ENCODE measurements at places on chromosomes 11 and 22.

DNA sequence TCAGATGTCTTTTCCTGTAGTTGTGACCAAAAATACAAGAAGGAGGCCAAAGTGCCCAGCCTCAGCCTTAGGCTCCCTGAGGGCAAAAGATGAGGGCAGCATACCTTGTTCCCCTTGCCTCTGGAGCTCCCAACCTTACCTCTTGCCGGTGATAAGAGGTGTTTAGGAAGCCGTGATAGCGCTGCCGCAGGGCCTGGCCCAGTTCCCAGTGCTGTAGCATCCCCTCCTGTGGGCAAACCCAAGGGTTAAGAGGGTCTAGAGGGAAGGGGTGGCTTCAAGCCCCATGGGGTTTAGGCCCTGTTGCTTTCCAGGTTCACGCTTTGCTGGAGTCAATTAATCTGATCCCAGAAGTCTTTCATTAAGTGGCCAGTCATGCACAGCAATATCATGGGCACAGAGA, 1.1 kb downstream of the ACP2 start:
- DNase-seq = no peak

DNA sequence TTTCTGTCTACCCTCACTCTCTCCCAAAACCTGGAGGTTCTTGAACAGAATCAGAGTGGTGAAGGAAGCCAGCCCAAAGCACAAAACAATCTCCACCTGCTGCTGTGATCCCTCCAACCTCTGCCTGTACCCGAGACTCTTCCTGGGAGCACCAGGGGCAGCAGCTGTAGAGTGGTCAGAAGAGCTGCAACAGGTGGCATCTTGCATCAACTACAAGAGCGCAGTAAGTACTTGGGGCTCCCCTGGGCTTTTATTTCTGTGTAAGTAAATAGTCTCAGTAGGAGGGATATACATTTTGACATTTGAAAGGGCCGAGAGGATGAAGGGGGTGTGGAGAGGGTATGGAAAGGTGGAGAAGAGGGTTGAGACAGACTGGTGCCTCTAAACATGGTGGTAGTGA, 8.3 kb upstream of the UBQLNL start:
- no peak for DNase-seq

DNA sequence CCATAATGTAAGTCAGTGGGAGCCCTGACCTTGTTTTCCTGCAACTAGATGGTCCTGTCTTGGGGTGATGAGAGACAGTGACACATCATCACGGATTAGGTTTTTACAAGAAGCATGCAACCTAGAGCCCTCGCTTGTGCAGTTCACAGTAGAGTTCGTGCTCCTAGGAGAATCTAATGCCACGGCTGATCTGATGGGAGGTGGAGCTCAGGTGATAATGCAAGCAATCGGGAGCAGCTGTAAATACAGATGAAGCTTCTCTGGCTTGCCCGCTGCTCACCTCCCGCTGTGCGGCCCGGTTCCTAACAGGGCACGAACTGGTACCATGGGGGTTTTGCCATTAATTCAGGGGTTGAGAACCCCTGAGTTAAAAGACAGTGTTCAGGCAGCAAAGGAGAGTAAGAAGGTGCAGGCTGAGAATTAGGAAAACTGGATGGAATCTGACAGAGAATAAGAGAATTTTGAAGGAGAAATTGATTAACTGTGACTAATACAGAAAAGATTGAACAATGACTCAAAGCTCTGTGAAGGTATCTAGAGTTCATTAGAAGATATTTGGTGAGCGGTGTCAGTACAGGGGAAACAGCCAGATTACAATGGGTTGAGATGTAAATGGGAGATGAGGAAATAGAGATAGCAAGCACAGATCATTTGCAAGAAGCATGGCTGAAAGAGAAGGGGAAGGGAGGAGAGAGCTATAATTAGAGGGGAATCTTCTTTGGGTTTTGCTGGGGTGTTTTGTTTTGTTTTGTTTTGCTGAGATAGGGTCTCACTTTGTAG, 21.0 kb downstream of the WEE1 start:
- no peak for DNase-seq

- DNase-seq = no peak
Observed at GRCh38 chr22:44496844-44497217, 1.2 kb downstream of the RTL6 start.

DNA sequence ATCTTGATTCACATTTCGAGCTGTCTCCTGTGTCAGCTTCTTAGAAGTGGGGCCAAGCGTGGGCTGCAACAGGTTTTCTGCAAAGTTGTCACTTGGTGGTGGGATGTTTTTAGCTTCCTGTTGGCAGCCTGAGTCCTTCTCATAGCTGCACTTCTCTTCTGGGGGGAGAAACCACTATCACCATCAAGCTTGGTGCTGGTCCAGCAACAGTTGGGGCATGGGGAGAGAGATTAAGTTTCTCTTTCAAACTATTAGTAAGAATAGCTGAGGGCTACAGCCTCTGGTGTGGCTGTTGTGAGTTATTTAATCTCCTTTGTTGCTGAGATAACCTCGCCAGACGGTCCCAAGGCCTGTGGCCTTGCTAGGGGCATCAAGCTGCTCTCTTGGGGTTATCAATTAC, 123.3 kb upstream of the CRYBB3 start:
- DNase-seq = no peak

GRCh38 chr11:114181752-114182151, 114.4 kb upstream of the NNMT start:
- DNase-seq = no peak

- DNase-seq = no peak
Observed at GRCh38 chr11:106410902-106411301, 333.4 kb downstream of the AASDHPPT start.

DNA sequence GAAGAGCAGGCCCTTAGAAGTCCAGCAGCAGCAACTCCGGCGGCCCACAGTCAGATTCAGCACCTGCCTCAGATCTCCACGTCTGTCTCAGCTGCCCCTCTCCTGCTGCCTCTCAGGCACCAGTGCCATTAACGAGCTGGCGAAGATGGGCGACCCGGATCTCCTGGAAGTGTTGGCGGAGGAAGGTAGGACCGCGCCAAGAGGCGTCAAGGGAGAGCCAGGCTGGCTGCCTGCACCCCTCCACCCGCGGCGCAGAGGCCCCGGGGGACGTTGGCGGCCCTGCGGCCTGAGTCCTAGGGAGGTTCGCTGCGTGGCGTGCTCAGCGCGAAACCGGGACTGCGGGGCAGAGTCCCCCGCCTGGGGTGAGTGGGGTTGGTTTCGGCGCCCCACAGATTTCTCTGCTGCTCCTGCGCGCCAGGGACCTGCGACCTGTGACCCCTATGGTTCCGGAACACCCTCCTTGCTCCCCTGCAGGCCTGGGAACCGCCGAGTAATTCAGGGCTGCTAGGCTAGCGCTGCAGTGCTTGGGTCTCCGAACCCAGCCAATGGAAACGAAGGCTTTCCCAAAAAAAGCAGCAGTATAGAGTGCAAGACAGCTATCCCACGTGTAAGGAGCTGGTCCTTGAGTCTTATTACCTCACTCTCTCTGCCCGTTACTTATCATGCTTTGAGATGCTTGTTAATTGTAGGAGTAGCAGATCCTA, 615 bp downstream of the ANO5 start:
- DNase-seq = no peak

DNA sequence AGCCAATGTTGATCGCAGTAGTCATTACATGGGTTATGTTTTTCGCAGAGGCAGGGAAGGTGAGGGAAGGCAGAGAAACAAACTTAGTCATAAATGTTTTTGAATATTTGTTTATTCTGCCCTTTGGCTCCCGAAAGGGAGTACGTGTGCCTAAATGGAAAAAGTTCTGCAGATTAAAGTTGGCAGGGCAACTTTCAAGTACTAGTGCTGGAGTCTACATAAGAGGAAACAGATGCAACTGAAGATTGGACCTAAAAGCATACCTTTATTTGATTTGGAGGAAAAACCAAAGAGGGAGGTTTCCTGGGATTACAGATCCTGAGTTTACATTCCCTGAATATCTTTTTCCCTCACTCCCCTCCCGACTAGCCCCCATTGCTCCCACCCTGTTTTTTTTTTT, 5.7 kb downstream of the HSD17B12 start:
- no peak for DNase-seq

All from activated CD4-positive, alpha-beta T cell treated with anti-CD3 and anti-CD28 coated beads for 1 hour (primary cell).